ENCODE measurements at places on chromosomes 12 and 14.
A peak's percentile ranks its signal among the peaks of the same experiment; 100 is the strongest.

- H3K4me3 ChIP-seq, result peak overlapping the region; percentile 84
- H3K36me3 ChIP-seq, result peaks cover 33% of the 10 kb centered on the region
- H3K27me3 ChIP-seq, result no peaks in the 10 kb centered on the region
- peaks cover 87% of the 10 kb centered on the region for H3K4me1 ChIP-seq
Measured at GRCh38 chr14:75430116-75430515, 2.3 kb downstream of the JDP2 start.

DNA sequence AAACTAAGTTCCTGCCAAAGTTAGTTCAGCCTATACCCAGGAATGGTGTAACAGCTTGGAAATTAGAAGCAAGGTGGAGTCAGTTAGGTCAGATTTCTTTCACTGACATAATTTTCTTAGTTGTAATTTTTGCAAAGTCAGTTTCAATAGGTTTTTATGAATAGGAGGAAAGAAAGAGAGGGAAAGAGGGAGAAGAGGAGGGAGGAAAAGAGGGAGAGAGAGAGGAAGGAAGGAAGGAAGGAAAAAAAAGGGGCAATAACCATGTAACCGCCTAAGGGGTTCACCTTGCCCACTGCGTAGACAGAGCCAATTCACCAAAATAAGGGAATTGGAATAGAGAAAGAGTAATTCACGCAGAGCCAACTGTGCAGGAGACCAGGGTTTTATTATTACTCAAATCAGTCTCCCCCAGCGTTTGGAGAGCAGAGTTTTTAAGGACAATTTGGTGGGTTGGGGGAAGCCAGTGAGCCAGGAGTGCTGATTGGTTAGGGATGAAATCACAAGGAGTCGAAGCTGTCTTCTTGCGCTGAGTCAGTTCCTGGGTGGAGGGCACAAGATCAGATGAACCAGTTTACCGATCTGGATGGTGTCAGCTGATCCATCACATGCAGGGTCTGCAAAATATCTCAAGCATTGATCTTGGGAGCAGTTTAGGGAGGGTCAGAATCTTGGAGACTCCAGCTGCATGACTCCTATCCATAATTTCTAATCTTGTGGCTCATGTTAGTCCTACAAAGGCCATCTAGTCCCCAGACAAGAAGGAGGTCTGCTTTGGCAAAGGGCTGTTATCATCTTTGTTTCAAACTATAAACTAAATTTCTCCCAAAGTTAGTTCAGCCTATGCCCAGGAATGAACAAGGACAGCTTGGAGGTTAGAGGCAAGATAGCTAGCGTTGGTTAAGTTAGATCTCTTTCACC, 126.0 kb upstream of the AMIGO2 start:
- H3K36me3 ChIP-seq, result no peaks in the 10 kb centered on the region
- H3K4me1 ChIP-seq, result no peaks in the 10 kb centered on the region
- DNase-seq, result no peak
- H3K4me3 ChIP-seq, result no peak overlapping the region
- no peak overlapping the region for H3K27ac ChIP-seq
- no peaks in the 10 kb centered on the region for H3K27me3 ChIP-seq

DNA sequence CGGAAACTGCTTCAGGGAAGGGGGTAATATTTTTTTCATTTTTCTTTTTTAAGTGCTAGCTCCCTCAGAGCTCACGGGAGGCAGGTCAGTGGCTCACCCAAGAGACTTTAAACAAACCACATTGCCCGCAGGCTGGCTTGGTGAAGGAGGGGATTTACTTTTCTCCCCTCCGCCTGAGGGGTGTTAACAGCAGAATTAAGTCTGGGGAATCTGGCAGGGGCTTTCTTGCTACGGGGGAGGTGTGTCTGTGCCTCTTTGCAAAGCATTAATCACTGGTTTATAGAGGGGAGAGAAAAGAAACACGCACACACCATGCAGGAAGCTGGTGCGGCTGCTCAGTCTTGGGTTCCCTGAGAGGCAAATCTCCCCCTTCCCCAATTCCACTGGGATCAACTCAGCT, 26.2 kb upstream of the TBX3 start:
- no peaks in the 10 kb centered on the region for H3K36me3 ChIP-seq
- DNase-seq, result no peak
- no peak overlapping the region for H3K4me3 ChIP-seq
- peaks cover 95% of the 10 kb centered on the region for H3K27me3 ChIP-seq

GRCh38 chr12:17928708-17929366, 161.2 kb downstream of the RERGL start:
- no peak overlapping the region for H3K27ac ChIP-seq
- no peaks in the 10 kb centered on the region for H3K4me1 ChIP-seq
- no peaks in the 10 kb centered on the region for H3K27me3 ChIP-seq
- no peak for DNase-seq
- no peaks in the 10 kb centered on the region for H3K36me3 ChIP-seq

GRCh38 chr14:91352053-91352452, 65.6 kb downstream of the CCDC88C start:
- DNase-seq, result peak; percentile 68
- H3K4me1 ChIP-seq, result peaks cover 27% of the 10 kb centered on the region
- peak overlapping the region; percentile 32 for H3K4me3 ChIP-seq
- H3K27me3 ChIP-seq, result peaks cover 23% of the 10 kb centered on the region
- no peaks in the 10 kb centered on the region for H3K36me3 ChIP-seq

DNA sequence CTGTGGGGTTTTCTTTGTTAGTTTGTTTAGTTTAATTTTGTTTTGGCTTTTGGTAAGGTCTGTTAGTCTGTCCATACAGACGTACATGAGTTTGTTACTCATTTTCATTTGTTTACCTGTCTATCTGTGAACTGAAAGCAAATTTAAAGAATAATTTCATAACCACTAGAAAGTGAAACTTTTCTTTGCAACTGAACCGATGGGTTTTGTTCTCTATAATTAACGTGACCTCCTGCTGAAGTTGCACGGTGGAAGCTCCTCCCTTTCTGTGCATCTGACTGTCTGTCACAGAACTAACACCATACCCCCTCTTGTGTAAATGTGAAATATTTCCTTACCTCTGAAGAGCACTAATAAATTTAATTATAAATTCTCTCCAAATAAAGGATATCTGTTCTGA, 595.5 kb downstream of the GALC start:
- no peak overlapping the region for H3K4me3 ChIP-seq
- no peaks in the 10 kb centered on the region for H3K4me1 ChIP-seq
- H3K27me3 ChIP-seq, result no peaks in the 10 kb centered on the region
- no peak overlapping the region for H3K27ac ChIP-seq

DNA sequence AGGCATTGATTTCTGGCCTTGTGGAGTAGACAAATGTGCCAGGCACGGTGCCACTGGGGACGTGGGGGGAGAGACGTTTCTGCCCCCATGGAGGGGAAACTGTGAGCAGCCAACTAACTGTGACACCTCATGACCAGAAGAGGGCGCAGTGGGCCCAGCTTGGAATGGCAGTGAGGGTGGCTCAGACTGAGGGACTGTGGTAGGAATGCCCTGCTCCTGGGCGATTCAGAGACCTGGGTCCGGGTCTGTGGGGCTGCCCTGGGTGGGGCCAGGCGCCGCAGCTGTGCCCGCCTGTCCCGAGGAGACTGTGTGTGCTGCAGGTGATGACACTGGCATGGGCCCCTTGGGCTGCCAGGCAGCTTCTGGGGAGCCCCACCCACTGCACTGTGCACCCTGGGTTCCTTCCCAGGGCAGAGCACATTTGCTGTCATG, 60.6 kb downstream of the SLC25A47 start:
- H3K4me1 ChIP-seq, result peaks cover 14% of the 10 kb centered on the region
- H3K27me3 ChIP-seq, result no peaks in the 10 kb centered on the region
- H3K27ac ChIP-seq, result no peak overlapping the region
- H3K4me3 ChIP-seq, result no peak overlapping the region
- DNase-seq, result peak; percentile 53
- H3K36me3 ChIP-seq, result peaks cover 16% of the 10 kb centered on the region

DNA sequence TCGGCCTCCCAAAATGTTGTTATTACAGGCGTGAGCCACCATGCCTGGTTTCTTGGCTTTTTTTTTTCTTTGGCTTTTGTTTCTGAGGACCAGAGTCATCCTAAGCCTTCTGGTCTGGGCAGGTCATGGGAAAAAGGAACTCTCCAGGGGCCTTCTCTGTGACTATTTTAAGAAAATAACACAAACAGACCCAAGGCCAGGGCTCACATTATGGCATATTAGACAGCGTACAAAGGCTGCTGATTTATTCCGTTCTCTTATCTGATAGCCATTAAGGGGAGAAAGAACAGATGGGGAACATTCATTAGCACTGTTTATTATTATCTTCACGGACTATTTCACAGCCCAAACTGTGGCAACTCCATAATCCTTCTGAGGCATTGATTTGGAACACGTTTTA, 28.8 kb upstream of the MANSC4 start:
- H3K36me3 ChIP-seq, result no peaks in the 10 kb centered on the region
- DNase-seq, result no peak
- H3K4me1 ChIP-seq, result no peaks in the 10 kb centered on the region
- peaks cover 22% of the 10 kb centered on the region for H3K27me3 ChIP-seq

DNA sequence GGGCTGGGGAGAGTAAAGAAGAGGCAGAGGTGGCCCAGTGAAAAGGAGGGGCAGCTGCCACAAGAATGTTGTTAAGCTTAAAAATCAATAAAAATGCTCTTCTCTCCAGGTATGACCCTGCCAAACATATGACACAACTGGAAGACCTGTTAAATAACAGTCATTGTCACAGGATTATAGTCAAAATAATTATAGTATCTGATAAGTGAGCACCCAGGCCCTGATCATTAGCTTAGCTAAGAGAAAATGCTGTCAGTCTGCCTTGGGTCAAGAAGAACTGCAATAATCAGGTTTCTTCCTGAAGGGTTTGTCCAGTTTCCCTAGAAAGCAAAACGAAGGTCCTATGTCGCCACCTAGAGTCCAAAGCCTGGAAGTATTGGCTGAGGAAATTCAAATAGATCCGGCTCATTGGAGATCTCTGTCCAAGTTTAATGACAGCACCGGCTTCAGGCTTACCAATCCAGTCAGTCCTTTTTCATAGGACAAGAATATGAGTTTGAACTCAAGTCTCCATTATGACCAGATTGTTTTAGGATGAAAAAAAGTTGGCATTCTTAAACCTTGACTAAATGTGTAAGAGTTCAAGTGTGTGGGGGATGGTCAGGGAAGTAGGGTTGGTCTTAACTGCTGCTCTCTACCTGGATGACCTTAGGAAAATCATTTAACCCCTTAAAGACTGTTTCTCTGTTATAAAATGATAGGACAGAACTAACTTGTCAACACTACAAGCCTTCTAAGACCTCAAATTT, 22.5 kb upstream of the NKX2-8 start:
- peaks cover 65% of the 10 kb centered on the region for H3K27me3 ChIP-seq
- no peak overlapping the region for H3K27ac ChIP-seq
- no peaks in the 10 kb centered on the region for H3K36me3 ChIP-seq
- no peak overlapping the region for H3K4me3 ChIP-seq

GRCh38 chr12:69000540-69001243, 67.7 kb upstream of the CPM start:
- DNase-seq, result no peak
- no peaks in the 10 kb centered on the region for H3K36me3 ChIP-seq
- no peak overlapping the region for H3K27ac ChIP-seq
- peaks cover 6% of the 10 kb centered on the region for H3K27me3 ChIP-seq
- no peaks in the 10 kb centered on the region for H3K4me1 ChIP-seq
- no peak overlapping the region for H3K4me3 ChIP-seq

GRCh38 chr14:24337824-24338175, 2.0 kb downstream of the RIPK3 start:
- peaks cover 88% of the 10 kb centered on the region for H3K27me3 ChIP-seq
- H3K4me1 ChIP-seq, result peaks cover 53% of the 10 kb centered on the region
- H3K36me3 ChIP-seq, result no peaks in the 10 kb centered on the region
- H3K4me3 ChIP-seq, result no peak overlapping the region
- no peak overlapping the region for H3K27ac ChIP-seq
- no peak for DNase-seq

- no peak overlapping the region for H3K4me3 ChIP-seq
- no peak for DNase-seq
- peak overlapping the region; percentile 11 for H3K27ac ChIP-seq
- no peaks in the 10 kb centered on the region for H3K27me3 ChIP-seq
Measured at GRCh38 chr12:57309420-57309819, 58.4 kb upstream of the STAC3 start.

DNA sequence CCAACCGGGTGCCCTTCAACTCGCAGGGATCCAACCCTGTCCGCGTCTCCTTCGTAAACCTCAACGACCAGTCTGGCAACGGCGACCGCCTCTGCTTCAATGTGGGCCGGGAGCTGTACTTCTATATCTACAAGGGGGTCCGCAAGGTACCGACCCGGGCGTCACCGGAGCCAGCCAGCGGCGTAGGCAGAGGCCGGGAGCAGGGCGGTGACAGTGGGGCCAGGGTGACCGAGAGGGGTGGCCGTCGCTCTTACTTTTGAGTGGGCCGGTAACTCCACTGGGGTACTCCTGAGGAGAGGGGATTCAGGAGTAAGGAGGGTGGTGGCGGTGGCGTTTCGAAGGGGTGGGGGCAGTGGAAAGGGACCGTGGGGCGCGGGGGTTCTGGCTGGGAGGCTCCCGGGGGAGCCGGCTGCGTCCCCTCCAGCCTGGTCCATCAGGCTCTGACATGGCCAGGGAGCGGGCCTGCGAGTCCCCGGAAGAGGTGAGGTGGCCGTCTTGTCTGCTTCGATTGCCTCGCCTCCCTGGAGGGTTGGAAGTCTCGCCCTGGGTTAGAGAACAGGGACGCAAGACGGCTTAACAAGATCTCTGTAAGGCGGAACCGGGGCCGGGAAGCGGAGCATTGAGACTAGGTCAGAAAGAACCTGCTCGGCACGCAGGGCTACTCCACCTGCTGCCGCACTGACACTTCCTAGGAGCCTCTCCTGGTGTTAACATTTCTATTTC, 491 bp downstream of the WDR20 start:
- peaks cover 3% of the 10 kb centered on the region for H3K36me3 ChIP-seq
- no peaks in the 10 kb centered on the region for H3K27me3 ChIP-seq
- peak overlapping the region; percentile 94 for H3K4me3 ChIP-seq
- H3K4me1 ChIP-seq, result peaks cover 49% of the 10 kb centered on the region
- DNase-seq, result peak; percentile 23

DNA sequence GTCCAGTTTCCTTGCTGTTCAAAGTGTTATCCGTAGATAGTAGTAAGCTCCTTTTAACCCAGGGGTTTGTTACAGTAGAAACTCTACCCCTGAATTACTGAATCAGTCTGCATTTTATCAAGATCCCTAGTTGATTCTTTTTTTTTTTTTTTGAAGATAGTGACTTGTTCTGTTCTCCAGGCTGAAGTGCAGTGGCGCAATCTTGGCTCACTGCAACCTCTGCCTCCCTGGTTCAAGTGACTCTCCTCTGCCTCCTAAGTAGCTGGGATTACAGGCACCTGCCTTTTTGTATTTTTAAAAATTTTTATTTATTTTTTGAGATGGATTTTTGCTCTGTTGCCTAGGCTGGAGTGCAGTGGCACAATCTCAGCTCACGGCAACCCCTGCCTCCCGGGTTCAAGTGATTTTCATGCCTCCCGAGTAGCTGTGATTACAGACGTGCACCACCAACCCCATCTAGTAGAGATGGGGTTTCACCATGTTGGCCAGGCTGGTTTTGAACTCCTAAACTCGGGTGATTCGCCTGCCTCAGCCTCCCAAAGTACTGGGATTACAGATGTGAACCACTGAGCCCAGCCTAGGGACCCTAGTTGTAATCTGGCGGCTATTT, 10.5 kb downstream of the LARP4 start:
- no peak for DNase-seq
- peaks cover under 1% of the 10 kb centered on the region for H3K36me3 ChIP-seq
- H3K4me3 ChIP-seq, result no peak overlapping the region
- peaks cover 68% of the 10 kb centered on the region for H3K4me1 ChIP-seq

Data from left ventricle myocardium inferior (tissue), 1 donor.